Activated T-helper 1 cell treated with anti-CD3 and anti-CD28 coated beads, Interleukin-2, amount 50 U/mL, for 16 hours (primary cell): ENCODE measurements at places on chromosomes 3 and 15.

- DNase-seq, result no peak
Observed at GRCh38 chr3:11145888-11146287, 8.4 kb upstream of the HRH1 start.

DNA sequence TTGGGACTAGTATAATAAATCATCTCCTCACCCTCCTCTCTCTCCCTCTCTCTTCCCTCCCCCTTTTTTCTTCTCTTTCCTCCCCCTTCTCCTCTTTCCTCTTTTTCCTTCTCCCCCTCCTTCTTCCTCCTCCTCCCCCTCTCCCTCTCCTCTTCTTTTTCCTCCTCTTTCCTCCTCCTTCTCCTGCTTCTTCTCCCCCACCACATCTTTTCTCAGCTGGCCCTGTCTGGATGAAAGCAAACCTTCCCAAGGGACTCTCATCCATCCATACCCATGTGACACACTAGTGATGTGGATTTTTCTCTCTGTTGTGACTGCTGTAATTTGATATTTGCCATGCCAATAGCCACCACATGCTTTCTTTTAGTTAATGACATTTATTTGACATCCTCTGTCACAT lies 127.2 kb downstream of the EBLN2 start:
- DNase-seq, result no peak

- no peak for DNase-seq
Observed at GRCh38 chr3:195556390-195556789, 13.3 kb upstream of the PPP1R2 start.

DNA sequence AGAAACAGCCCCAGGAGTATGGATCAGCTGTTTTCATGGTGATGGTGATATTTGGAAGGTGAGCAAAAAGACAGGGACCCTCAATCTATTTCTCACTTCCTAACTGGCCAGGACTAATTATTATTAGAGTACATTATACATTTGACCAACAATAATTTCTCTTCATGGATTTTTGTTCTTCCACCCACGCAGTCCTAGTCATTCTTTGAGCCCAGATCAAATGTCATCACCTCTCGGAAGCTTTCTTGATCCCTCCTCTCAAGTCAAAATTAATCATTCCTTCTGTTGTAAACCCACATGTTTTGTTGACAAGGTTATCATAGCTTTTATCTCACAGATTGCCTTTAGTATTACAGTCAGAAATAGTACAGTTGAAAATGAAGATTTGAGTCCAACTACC lies 29.2 kb upstream of the PRICKLE2 start:
- no peak for DNase-seq

GRCh38 chr3:159732172-159733111 lies 256.2 kb upstream of the IL12A start:
- no peak for DNase-seq

DNA sequence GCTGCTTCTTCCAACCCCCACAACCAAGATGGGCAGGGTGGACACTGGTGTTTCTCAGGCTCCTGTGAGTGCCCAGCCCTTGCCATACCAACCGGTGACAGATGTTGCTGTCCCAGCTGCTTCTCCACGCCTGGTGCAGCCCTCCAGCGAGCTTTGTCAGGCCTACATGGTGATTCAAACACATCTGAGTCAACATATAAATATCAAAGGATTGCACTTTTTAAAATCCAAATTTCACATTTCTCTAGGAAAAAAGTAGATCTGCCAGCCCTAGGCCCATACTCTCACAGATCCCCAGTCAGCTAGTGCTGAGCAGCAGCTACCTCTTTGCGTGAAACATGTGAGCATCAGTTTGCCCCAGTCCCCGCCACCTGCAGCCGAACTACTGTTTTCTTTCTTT lies 52.7 kb downstream of the RPN1 start:
- no peak for DNase-seq

DNA sequence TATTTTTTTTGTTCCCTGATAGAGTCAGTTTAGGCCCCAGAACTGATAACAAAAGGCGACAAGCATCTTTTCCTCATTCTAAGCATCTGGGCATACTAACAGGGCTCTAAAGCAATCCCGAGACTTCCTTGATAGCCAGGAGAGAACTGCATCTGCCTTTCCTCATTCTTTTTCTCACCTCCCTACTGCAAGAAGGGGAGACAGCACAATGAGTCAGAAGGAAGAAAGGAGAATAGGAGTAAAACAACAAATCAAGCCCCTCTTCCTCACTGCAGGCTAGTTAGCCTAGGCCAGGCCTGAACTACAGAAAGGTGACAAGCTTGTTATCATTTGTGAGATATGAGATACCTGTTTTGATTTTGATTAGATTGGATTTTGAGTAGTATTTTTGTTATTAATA lies 97.9 kb downstream of the NAALADL2 start:
- DNase-seq, result no peak

DNA sequence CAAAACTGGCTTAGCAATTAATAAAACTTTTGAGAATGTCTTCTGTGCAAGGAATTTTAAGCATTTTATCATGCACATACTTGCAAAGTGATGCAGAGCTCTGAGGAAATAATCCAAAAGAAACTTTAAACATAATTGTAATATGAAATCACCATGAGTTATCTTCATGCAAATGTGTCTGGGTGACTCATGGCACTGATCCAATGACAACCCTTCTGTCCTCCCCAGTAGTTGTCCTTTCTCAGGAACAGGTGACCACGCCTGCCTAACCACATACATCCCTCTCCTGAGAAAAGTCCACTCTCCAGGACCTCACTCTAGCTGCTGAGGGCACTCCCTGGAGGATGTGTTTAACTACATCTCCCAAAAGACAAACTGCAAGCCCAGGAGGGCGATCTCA lies 530.6 kb upstream of the IL12A start:
- DNase-seq, result no peak

GRCh38 chr3:105518203-105518602 lies 151.5 kb downstream of the ALCAM start:
- no peak for DNase-seq

DNA sequence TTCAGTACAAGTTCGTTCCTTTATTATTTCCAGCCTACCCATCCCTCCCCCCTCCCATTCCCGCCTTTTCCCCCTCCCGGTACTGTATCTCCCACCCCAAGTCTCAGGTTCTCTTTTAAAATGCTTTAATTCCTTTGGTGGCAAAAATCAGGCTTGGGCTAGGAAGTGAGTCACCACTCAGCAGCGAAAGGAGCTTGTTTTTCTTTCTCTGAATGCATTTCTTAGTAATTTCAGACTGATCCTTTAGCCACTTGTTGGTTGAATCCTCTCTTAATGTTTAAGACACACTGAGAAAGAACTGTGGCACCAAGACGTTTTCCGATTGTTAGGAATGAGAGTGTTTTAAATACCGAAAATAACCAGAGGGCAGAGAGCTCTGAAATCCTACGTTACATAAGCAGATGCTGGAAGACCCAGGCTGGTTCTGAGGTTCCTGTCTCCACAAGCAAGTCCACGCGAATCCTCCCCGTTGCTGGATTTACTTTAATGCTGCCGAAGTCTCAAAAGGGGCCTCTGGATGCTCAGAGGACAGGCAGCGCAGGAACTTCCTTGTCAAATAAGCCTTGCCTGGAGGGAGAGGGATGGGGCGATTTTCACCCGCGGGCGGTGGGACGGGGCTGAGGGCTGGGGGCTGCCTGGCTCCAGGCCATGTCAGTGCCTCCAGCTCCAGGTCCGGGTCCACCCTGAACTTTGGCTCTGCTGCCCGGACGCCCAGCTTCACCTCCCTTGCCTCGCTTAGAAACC lies 854 bp upstream of the COL8A1 start:
- DNase-seq, result no peak

DNA sequence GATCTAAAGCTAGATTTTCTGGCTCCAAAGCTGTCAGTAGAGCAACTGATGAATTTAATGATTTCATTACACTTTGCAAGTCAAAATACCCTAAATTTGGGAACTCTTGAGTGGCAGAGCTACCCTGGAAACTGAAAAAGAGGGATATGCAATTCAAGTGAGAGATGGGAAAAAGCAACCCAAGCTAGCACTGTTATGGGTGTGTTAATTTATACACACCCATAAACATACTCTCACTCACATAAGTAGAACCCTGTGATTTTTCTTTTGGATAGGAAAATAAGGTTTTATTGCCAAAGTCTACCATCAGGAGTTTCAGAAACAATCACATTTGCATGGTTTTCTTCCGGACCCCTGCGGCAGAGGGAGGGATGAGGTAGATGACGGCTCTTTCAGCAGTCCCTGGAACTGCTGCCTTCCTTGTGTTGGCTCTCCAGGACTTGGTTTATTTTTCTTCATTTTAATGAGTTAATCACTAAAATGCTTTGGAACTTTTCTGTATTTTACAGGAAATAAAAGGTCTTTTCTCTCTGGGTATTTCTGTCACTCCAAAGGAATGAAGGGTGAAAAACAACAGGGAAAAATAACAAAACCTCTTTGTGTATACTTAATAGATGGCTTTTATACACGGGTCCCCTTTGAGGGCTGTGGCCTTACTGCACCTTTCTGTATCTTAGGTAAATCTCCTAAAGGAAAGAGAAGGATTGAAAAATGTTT lies 63.8 kb downstream of the TTC23 start:
- no peak for DNase-seq

GRCh38 chr3:172808969-172809546 lies 58.5 kb downstream of the ECT2 start:
- DNase-seq, result no peak

DNA sequence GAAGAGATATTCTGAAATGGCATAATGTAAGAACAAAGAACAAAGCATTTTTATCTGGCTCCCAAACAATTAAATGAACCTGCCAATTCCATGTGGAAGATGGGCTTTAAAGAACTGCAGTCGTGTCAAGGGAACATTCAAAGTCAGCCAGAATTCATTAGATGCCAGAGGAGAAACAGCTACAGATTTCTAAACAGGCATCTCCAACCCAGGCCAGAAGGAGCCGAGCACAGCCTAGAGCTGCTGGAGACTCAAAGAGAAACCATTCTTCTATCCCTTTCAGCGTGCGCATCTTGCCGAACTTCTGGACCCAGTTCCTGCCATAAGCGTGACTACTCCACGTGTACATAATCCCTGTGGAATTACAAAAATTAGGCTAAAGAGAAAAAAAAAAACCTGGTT lies 60.4 kb downstream of the MB21D2 start:
- DNase-seq, result no peak

GRCh38 chr3:10703875-10704274 lies 112.2 kb upstream of the SLC6A11 start:
- no peak for DNase-seq

DNA sequence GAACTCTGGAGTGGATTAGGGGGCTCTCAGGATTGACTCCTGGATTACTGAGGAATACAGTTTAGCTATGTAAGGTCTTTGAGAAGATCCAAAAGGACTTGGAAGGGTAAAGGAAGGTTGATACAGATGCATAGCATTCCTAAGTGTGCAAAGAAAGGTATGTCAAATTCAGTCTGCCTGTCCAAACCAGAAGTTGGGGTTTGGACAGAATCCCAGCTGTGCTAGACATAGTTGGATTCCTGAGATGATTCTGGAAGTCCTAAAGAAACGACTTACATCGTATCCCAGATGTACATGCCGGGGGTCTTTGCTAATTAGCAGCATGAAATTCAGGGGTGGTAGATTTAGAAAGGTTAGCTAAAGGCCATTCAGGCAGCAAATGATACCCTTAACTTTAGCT lies 97.7 kb upstream of the TSPAN3 start:
- DNase-seq, result no peak

DNA sequence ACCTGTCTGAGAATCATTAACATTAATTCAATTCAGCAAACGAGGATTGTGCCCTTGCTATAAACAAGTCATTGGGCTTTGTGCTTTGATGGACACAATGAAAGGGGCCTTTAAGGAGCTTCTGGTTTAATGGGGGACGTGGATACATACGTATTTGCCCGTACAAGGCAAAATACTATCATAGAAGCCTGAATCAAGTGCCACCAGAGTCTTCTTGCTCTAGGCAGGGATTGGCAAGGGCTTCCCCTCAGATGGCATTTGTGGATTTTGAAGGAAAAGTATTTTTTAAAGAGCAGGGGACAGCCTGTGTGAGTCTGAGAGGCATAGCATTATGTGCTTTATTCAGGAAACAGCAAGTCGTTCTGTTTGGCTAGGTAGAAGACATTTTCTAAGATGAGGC lies 83.7 kb upstream of the NEDD4 start:
- no peak for DNase-seq

- DNase-seq, result no peak
Observed at GRCh38 chr15:92733934-92734521, 78.5 kb upstream of the FAM174B start.

GRCh38 chr15:62569460-62570404 lies 404.6 kb upstream of the C2CD4B start:
- no peak for DNase-seq

- DNase-seq, result no peak
Observed at GRCh38 chr3:81666502-81667121, 94.8 kb downstream of the GBE1 start.

DNA sequence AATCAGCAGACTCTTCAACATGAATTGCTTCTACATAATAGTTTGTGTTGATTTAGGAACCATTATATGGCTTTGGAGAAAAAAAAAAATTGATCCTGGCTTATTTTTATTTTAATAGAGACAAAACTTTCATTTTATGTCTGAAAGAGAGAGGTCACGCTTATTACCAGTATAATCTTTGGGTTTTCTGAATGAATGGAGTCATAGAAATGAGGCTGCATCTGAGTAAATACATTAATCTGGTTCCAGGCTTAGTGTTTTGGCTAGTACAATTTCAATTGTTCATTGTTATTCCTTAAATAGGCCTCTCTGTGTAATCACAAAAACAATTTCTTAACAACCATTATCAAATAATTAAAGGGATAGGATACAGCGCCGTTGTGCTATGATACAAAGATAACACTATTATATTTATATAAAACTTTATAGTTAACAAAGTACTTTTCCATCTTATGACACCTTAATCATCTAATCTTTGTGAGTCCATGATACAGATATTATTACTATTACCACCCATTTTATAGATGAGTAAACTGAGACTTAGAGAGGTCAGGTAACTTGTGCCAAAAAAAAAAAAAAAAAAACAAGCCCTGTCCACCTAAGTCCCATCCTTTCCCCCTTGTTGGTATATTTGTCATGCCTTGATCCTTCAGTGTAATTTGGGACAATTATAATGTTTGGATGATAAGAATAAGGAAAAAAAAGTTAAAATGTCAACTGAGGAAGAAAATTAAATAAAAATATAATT lies 41.8 kb upstream of the GOLM2 start:
- no peak for DNase-seq

DNA sequence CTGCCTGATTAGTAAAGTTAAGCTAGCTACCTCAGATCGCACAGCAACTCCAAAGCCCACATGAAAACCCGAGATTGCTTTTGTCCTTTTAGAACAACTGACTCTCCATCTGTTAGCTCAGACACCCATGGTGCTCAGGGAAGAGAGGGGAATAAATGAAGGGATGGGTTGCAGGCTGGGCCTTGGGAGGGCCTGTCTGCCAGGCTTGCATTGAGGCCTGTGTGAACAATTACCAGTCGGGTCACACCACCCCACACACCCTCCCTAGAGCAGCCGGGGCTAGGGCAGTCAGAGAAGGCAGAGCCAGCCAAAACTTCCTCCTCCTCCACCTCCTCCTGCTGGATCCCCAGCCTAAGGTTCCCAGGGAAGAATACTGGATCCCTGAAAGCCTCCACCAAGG lies 8.8 kb upstream of the PRKAR2A start:
- no peak for DNase-seq

DNA sequence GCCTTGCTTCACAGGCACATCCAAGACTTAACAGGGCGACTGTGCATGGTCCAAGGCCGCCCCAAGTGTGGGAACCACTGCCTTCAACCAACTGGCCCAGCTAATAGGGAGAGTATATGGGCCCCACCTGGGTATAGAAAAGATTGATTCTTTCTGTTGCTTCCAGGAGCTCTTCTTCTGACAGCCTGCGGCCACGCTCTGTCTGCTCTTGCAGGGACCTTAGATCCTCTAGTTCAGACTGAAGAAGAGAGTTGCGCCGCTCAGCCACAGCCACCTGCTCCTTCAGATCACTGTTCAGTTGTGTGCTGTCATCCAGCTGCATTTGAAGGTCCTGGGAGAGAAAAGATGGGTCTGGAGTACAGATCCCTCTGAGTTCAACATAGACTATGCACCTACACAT lies 102.2 kb downstream of the HHLA2 start:
- DNase-seq, result no peak
